ENCODE measurements at places on chromosomes 1 and 21.

GRCh38 chr1:211639475-211640300 is 35.7 kb downstream of the NEK2 start:
- DNase-seq: peak; percentile 87

- no peak for DNase-seq
Measured at GRCh38 chr1:165915932-165916348, 88.5 kb downstream of the UCK2 start.

DNA sequence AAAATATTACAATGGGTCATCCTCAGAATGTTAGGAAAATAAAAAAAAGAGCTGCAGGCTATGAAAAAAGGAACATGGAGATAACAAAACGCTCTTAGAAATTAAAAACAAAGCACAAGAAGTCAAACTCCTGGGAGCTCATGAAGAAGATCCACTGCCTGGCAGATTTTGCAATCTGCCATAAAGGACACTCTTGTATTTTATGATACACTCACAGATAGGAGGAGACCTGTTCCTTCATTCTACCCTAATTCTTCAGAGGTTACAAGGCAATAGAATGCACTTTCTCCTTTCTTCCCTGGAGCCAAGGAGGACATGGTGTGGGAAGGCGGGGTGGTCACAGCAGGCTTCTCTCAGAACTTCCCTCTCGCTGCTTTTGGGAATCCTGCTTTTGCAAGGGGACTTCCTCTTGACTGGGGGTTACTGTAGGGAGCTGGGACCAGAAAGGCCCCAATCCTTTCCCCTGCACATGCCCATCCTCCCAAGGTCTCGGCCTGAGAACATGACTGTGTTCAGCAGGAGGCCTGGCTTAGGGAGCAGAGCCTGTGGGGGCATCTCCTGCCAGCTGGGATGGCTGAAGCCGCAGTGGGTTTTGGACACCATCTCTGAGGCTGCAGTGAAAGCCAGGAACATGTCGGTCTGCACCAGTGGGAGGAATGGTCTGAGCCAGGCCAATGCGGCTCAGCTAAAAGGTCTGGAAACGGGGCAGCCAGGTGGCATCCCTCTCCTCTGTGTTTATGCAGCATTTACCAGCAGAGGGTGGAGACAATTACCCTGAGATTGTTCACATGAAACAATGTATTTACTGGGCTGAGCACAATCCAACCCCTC is 44.8 kb downstream of the GPR161 start:
- DNase-seq: no peak

- DNase-seq: no peak
Measured at GRCh38 chr1:74161497-74161896, 36.5 kb downstream of the LRRIQ3 start.

- DNase-seq: no peak
Measured at GRCh38 chr1:91864017-91864700, 21.8 kb downstream of the TGFBR3 start.

GRCh38 chr1:48221122-48221521 is 1.4 kb upstream of the SLC5A9 start:
- DNase-seq: no peak

DNA sequence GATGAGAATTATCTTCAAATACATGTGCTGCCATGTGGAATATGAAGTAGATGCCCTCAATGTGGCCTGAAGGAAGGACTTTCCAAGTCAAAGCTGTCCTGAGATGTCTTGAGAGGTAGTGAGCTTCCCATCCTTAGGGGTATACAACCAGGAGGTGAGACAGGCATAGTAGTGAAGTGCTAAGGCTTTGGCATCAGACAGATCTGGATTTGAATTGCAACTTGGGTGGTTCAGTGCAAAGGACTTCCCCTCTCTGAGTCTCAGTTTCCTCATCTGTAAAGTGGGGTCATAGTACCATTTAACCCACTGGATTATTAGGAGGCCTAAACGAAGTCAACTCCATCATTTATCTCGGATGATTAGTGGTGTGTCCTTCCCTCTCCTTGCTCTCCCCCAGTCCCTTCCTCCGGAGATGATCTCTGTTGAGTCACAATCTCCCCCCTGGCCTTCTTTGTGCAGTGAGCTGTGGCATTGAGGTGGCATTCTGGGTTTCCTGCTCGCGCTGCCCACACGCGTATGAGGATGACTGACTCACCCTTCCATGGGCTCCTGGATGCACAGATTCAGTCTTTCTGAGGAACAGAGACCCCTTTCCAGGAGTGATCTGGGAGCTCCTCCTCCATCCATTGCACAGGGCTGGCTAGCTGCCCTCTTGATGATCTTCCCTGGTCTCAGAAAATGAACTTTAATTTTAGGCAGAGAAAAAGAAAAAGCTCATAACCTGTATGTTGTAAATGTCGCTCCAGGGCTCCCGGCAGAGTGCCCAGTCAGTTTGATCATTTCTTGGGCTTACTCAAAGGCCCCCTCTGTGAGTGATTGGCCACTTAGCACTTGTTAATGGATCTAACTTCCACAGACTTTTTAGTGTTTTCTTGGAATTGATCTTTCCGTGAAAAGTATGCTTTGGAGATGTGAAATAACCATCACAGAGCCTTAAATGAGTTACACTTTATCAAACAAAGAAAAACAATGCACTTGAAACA is 354.6 kb downstream of the PTPRU start:
- no peak for DNase-seq

GRCh38 chr1:229817936-229818335 is 191.9 kb downstream of the URB2 start:
- DNase-seq: no peak

DNA sequence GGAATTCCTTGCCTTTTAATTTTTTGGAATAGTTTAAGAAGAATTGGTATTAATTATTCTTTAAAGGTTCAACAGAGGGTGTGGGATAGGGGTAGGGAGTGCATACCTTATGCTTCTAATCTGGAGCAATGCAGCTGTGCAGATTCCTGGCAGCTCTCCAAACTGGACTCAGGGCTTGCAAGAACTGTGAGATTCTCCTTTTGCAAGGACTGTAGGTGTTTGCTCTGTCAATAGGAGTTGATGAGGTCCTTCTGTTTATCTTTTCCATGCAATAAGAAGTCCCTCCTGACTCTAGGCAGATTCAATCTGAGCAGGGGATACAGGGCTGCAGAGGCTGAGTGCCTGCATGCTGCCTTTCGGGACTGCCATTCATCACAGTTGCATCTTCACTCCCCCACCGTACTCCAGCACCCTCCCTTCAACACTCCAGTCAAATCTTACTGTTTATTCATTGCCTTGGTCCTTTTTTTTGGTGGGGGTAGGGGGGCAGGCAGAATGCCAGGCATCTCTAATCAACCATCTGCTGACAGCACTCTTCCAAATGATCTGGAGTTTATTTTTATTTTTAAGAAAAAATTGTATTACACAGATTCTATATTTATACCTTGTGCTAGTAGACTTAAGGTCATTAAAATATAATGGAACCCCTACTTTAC is 122.3 kb downstream of the DISC1 start:
- DNase-seq: no peak

DNA sequence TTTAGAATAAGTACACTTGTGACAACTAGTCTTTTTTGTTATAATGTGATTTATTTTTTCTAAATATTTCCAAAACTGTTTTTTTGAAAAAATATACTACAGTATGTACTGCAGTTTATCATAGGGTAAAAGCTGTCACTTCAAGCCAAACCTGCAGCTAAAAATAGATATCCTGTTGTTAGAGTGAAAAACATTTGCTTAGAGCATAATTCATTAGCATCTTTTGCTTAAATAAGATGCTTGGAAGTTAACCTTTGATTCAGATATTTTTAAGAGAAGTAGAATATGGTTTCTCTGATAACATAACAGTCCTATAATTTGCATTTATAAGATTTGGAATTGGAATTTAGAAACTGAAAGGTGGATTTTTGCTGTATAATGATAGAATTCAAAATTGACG is 21.5 kb downstream of the PRKACB start:
- DNase-seq: no peak

- DNase-seq: no peak
Measured at GRCh38 chr1:193260896-193261295, 74.5 kb upstream of the B3GALT2 start.

GRCh38 chr21:42475036-42475435 is 21.0 kb downstream of the RSPH1 start:
- no peak for DNase-seq

GRCh38 chr1:234612352-234613127 is 2.6 kb upstream of the IRF2BP2 start:
- DNase-seq: peak; percentile 97

- peak; percentile 85 for DNase-seq
Measured at GRCh38 chr1:58592522-58593134, 15.6 kb upstream of the TACSTD2 start.

- no peak for DNase-seq
Measured at GRCh38 chr1:3847081-3847480, 9.9 kb downstream of the CEP104 start.

DNA sequence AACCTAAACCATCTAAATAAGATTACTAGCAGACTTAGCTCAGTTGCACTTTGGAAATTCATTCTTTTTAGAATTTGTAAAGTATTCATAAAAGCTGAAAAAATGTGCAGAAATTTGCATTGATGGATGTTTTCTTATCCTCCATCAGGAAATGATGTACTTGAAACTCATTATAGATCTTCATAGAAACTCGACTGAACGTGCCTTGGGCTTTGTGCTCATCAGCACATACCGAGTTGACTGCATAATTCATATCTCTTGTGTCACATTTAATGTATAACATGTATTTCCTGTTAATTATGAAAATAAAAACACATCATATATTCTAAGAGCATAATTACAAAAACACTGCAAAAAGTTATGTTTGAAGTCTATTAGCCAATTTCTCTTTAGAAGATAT is 290.9 kb upstream of the NR5A2 start:
- DNase-seq: no peak

DNA sequence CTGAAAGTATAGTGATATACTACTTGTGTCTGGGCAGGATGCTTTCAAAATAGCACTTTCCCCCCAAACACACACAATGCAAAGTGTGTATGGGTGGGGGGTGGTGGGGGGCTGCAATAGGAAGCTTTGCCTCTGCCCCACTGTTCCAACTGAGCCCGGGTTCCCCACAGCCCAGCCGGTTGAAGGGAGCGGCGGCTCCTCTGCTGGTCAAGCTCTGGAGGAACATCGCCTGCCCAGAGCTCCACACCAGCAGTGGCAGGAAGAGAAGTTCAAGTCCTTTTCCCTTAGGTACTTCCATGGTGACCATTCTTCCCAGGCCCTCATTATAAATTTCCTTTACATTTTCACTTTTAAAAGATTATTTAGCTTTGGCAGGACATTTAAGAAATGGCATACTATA is 74.9 kb downstream of the CAPZB start:
- no peak for DNase-seq

DNA sequence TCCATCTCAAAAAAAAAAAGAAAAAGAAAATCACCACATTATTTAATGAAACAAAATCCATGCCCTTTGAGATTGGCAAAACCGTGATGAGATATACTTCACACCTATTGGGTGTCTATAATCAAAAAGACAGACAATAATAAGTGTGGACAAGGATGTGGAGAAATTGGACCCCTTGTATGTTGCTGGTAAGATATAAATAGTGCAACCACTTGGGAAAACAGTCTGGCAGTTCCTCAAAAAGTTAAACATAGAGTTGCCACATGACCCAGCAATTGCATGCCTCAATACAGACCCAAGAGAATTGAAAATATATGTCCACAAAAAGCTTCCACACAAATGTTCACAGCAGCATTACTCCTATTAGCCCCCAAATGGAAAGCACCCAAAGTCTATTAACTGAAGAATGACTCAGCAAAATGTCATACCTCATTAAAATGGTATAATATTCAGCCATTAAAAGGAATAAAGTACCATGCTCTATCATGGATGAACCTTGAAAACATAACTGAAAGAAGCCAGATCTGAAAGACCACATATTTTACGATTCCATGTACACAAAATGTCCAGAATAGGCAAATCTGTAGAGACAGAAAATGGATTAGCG is 24.3 kb downstream of the LMOD1 start:
- no peak for DNase-seq

- no peak for DNase-seq
Measured at GRCh38 chr1:97837161-97837560, 83.7 kb downstream of the DPYD start.

- DNase-seq: no peak
Measured at GRCh38 chr1:22821027-22821426, 110.4 kb downstream of the EPHB2 start.

GRCh38 chr1:158801396-158801795 is 20.4 kb upstream of the OR6N2 start:
- no peak for DNase-seq

DNA sequence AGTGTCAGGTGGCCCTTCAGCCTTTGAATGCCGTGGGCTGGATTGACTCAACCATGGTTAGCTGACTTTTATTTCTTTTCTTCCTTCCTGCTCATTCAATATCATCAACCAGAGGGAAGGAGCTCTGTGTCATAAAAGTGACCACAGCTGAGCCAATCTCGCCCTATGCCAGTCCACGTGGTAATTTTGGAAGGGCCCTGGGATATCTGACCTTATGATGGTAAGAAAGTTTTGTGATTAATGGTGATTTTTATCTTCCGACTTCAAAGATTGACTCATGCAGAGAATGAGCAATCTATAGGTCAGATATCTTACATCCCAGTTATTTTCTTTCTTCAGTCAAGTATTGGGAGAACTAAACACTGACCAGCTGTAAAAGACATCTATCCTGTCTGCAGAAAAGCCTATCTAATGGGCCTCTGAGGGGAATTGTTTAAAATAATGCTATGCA is 170.3 kb downstream of the ZC3H11B start:
- DNase-seq: peak; percentile 84

GRCh38 chr1:219790834-219791615 is 137.3 kb downstream of the SLC30A10 start:
- no peak for DNase-seq

GRCh38 chr1:26530895-26531598 is 1.5 kb downstream of the RPS6KA1 start:
- DNase-seq: peak; percentile 58
